Stimulated activated CD8-positive, alpha-beta memory T cell treated with anti-CD3 and anti-CD28 coated beads, Interleukin-4, amount 100 ng/mL, for 1 hour (primary cell): ENCODE measurements at places on chromosomes 7 and 10.

DNA sequence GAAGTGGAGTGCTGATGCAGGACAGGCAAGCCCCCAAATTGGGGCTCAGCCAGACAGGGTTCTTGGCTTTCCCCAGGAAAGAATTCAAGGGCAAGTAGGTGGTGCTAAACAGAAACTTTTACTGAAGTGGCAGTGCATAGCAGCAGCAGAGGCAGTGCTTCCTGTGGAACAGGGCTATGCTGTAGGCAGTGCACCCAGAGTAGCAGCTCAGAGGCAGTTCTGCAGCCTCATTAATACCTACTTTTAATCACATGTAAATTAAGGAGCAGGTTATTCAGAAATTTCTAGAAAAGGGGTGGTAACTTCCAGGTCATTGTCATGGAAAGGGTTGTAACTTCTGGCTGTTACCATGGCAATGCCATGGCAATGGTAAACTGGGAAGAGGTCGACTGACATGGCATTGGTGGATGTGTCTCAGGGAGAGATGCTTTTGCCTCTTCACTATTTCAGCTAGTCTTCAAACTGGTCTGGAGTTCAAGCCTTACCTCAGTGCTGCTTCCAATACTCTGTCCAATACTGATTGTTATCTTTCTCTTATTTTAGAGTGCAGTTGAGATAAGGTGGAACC is 29.2 kb downstream of the PRSS58 start:
- DNase-seq = no peak

DNA sequence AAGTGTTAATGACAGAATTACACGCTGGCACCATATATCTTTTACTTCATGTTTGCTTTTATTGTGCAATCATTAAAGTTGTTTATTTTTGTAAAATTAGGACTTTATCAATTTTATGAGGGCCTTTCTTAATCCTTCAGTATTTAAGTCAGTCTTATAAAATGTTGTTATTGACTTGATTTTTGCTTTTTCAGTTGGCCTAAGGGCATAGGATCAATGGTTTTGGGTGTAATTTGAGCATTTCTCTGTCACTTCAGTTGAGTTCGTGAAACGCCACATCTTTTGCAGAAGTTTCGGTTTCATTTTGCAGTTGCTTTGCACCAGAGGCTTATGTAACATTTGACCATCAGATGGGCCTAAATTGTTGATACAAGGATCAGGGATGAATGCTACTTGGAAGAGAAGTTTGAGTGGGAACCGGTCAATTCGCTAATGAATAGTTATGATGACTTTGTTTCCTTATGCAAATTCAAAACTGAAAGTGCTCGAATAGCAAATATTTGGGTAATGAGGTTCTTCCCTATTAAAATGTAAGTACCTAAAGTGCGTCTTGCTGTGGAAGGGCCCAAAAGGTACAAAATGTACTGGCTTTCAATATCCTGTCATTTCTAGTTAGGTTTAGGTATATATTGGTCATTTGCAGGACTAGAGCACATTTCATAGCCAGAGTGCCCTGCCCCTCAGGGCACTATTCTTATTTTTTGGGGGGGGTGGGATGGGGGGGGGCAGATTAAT is 340.9 kb downstream of the LRMDA start:
- no peak for DNase-seq

GRCh38 chr7:78691584-78691983 is 761.9 kb downstream of the MAGI2 start:
- no peak for DNase-seq

- DNase-seq = no peak
Measured at GRCh38 chr7:27895551-27895950, 155.6 kb downstream of the TAX1BP1 start.

DNA sequence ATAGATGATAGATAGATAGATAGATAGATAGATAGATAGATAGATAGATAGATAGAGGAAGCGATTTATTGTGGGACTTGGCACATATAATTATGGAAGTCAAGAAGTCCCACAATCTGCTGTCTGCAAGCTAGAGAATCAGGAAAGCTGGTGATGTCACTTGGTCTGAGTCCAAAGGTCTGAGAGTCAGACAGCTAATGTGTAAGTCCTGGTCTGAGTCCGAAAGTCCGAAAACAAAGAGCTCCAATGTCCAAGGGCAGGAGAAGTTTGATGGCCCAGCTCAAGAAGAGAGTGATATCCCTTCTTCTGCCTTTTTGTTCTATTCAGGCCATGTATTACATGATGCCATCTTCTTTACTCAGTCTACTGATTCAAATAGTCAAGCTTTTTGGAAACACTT is 53.8 kb upstream of the TCF7L2 start:
- DNase-seq = no peak

- no peak for DNase-seq
Measured at GRCh38 chr10:88271761-88272543, 311.2 kb downstream of the RNLS start.

DNA sequence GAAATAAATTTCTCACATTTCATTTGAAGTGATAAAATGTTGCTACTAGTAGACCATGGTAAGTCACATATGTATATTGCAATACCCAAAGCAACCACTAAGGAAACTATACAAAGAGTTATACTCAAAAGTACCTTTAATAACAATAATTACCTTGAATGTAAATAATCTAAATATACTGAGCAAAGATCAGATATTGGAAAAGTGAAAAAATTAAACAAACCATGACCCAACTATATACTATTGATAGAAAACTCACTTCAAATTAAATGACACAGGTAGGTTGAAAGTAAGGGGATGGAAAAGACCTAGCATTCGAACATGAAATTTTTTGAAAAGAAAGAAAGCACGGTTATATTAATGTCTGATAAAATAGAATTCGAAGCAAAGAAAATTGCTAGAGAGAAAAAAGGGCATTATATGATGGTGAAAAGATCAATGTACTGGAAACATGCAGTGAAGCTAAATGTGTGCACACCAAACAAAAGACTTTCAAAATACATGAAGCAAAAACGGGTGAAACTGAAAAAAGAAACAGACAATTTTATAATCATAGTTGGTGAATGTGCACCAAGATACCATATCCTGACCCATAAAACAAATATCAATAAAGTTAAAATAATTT is 29.1 kb downstream of the TFPI2 start:
- no peak for DNase-seq

GRCh38 chr10:59465088-59465487 is 102.7 kb upstream of the FAM13C start:
- DNase-seq = no peak

GRCh38 chr7:68484731-68485130 is 1113.5 kb upstream of the AUTS2 start:
- no peak for DNase-seq

- DNase-seq = no peak
Measured at GRCh38 chr7:25770235-25770634, 381.8 kb upstream of the NFE2L3 start.

GRCh38 chr7:3332308-3332707 is 31.3 kb downstream of the SDK1 start:
- no peak for DNase-seq

DNA sequence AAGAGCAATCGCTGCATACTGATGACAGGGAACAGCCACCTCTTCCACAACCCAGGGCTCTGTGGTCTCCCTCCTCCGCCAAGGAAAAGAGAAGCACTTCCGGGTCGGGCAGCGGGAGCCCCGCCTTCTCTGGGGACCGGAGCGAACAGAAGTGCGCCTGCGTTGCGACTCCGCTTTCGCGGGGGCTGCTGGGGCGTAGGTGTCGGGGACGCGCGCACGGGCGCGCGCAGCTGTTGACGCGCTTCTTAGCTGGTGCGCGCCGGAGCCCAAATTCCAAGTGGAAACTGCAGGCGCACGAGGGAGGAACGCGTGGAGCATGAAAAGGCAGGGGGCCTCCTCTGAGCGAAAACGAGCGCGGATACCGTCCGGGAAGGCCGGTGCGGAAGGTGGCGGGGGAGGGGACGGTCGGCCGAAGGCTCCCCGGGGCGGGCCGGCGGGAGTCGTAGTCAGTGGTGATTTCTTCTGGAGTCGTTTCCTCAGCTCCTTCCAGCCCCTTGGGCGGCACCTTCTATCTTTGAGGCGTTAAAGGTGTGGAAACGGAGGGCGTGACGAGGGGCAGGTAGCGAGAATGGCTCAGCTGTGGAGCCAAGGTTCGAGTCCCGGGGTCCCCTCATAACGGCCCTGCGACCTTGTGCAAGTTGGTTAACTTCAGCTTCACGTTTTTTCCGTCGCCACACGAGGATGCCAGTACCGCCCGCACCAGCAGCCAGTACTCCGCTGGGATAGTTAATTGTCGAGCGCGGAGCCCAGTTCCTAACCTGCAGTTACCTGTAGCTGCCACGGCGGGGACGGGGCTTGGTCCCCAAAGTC is at the start of the genes COX15 and CUTC:
Gene COX15, minus strand, starts transcription at position 95 of the 810 bp plus-strand sequence. Its CDS starts 78 bp downstream, at position 17.
Gene CUTC, plus strand, starts transcription at position 202 of the 810 bp plus-strand sequence. Its CDS starts 115 bp downstream, at position 317.
- peak; percentile 92 for DNase-seq

GRCh38 chr10:23534326-23534725 is 95.5 kb downstream of the OTUD1 start:
- no peak for DNase-seq

DNA sequence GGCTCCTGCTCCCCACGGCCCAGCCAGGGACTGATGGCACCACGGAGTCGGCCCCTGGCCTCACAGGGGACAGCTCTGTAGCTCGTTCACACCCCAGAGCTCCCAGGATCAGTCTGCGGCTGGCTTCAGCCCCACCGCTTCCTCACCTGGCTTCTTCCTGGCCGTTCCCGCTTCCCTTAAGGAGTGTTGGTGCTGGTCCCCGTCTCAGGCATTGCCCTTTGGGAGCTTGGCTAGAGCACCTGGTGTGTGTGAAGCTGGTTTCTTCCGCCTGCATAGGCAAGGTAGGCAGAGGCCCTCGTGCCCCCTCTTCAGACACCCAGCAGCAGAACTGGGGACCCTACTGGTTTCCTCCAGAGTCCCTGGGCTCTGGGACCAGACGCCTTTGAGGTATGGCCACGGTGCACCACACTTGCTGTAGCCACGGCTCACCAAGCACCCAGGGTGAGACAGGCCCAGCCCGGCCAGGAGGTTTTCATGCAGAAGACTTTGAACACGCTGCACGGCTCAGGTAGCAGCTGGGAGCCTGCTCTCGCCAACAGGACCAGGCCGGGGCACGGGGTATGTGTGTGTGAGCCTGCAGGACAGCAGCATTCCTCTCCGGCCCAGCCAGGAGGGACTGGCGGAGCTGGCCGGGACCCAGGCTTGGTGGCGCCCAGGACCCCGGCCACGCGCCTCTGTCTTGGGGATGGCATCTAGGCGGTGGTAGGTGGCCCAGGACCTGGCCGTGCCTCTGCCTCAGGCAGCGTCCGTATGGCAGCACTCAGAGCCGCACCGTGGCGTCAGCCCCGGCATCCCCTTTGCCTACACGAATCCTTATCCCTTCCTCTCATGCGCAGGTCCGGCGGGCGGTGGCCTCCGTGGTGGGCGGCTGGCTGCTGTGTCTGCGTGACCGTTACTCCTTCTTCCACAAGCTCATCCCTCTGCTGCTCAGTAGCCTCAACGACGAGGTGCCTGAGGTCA is 13.2 kb upstream of the PRKAR1B start:
- DNase-seq = no peak

- no peak for DNase-seq
Measured at GRCh38 chr10:79886345-79886744, 59.8 kb downstream of the NUTM2E start.

DNA sequence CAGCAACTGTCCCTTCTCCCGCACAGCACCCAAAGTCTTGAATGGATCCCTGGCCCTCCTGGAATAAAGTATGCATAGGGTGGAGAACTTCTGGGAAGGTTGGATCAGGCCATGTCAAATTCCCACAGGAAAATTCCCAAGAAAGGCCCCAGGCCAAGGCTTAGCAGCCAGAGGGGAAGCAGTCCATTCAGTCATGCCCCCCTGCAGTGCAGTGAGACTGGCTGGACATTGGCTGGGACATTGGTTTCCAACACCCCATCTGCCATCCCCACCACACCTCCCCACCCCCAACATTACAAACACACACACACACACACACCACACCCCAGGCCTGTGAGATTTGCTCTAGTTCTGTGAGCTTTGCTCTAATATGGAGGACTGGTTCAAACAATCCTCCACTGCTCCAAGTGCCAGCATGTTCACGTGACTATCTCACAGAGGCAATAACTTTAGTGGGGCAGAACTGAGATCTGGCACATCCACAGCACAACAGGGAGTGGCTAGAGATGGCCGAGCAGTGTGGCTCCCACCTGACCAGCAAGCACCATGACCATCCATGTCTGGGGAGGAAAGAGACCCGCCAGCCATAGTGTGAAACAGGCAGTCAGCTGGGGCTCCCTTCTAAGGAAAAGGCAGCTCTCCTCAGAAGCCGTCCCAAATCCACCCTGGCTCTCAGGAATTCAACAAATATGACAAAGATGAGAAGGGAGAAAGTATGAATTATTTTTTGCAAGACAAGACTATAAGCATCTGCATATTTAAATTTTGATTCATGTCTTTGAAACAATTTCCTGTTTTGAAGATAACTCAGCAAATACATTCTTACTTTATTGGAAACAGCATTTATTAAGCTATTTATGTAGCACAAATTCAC is 6.7 kb upstream of the FAM170B start:
- no peak for DNase-seq

DNA sequence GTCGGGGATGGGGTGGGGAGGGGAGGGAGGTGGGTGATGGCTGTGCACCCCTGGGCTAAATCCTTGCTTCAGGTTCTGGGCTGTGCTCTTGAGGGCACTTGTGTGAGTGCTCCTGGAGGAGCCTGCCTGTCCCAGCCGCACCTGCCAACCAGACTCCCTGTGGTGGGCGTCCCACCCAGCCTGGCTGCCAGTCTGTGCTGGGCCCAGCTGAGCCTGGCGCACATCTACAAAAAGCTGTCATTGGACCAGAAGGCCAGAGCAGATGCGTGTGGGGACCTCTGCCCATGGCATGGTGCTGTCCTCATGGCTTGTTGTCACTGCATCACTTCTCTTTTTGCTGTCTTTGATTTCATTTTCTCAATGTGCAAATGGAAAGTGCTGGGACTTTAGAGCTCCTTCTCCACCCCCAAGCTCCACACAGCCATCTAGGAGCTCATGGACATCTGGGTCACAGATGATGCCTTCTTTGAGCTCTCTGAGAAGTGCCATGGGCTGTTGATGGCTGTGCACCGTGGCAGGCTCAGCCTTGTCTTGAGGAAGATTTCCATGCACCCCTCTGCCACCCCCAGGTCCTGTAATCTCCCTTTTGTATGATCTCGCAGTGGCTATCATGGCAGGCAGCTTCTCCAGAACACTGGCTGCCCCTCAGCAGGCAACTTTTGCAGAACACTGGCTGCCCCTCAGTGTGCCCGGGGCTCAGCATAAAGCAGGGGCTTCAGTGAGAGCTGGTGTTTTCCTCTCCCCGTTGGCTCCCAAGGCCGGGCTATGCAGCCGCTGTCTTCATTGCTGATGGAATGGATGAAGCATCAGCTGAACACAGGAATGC is 83.9 kb downstream of the ADCY1 start:
- no peak for DNase-seq

DNA sequence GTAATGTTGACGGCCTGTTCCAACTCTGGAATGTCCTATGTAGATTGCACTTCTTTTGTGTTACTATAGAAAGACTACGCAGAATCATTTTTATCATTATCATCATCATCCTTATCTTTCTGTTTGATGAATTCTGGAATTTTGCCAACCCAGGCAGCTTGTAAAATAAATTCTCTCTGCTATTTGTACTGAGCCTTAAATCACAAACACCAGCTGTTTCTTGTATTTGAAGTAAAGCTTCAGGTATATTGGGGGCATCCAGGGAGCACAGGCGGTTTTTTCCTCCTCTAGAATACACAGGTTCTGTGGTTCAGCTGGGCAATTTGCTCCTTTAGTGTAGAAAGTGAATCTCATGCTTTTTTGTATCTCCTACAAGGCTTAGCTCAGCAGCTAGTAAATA is 14.9 kb upstream of the CPA5 start:
- DNase-seq = no peak

- DNase-seq = no peak
Measured at GRCh38 chr10:61455656-61456055, 2.5 kb upstream of the TMEM26 start.

GRCh38 chr10:93180482-93180931 is 106.8 kb downstream of the CYP26A1 start:
- DNase-seq = no peak
